ENCODE measurements at places on chromosomes 1 and 21. TPM values are rescaled to one million over a fixed set of nuclear protein-coding genes. Genes with fewer than 3 reads are reported as not detected.

DNA sequence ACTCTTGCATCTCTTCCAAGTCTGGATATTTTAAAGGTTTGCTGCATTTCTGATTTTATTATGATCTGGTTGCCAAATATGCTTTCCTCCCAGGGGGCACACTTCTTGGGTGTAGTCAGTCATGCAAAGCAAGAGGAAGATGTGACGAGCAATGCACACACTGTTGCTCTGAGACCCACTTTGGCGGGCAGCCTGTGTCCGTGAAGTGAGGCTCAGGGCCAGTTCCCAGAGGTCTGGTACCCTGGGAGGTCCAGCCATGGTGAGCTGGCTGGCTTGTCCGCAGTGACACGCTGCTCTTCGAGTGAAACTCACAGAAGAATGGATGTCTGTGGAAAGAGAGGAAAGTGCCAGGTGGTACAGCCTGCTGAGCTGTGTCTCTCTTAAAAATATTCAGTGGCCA is 52.8 kb upstream of the EDN2 start:
- DNase-seq = peak; percentile 28

DNA sequence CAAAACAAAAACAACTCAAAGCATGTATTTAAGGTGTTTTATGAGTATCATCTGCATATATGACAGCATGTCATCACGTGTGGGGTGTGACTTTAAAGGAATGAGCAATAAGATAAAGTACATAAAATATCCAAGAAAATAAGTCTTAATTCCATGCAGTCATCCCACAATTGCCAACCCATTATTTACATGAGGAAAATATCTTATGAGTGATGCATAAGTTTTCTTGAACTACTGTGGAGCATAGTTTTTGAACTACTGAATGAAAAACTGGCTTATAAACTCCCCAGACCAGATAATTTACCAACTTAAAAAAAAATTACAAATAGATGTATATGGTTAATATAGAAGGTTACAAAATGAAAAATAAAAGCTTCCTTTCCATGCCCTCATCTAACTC is 29.7 kb upstream of the MTMR11 start:
- no peak for DNase-seq

GRCh38 chr1:108082738-108083562 is 117.2 kb downstream of the SLC25A24 start:
- DNase-seq = no peak

GRCh38 chr1:206002871-206003801 is at the start of gene RAB7B:
TSS of gene RAB7B (minus strand) at chr1:206003395. CDS start at chr1:205994135, 9,260 bp downstream.
- DNase-seq = no peak

DNA sequence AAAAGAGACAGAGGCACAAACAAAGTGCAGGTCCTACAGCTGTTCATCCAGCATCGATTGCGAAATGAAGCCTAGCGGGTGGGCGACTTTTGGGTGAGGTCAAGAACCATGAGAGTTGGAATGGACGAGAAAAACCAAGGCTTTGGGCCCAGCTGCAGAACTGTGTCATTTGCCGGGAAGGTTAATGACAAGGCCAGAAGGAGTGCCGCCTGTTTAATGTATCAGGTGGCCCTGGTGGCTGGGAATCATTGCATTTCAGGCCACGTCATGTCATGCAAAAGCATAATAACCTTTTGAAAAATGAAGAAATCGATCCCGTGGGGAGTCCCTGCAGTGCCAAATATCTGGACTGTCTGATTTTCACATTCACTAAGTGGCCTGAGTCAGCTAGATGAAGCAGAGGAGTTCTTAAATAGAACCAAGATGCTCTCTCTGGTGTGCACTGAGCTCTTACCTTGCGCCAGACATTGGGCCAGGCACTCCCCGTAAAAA is 8.1 kb upstream of the RCC2 start:
- DNase-seq = no peak

- DNase-seq = no peak
Observed at GRCh38 chr21:32559006-32559610, 26.2 kb downstream of the TCP10L start.

DNA sequence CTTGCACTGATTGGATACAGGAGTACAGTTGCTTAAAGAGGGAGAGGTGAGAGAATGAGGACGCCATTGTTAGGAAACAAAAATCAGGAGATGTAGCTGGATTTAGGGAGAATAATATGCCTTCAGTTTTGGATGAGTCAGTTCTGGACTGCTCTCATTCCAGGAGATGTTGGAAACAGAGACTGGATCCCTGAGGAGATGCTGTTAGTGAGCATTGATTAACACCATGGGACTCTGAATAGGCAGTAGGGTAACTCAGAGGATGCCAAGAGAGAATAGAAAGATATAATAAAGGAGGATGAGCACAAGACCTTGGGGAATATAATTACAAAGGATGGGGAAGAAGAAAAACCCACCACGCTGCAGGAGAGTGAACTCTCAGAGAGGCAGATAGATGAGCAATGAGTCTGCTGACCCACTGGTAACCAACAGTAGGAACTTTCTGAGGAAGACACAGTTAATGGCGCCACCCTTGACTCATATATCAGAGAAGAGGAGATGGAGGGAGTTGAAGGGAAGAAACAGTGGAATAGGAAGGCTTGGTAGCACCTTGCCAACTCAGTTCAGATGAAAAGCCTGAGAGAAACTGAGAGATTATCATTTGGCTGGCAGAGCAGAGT is 10.5 kb downstream of the KCNJ15 start:
- no peak for DNase-seq

GRCh38 chr1:2606396-2606880 is 19.9 kb downstream of the PRXL2B start:
- no peak for DNase-seq

- no peak for DNase-seq
Observed at GRCh38 chr1:80825067-80825466, 975.7 kb upstream of the ADGRL2 start.

GRCh38 chr1:31779687-31780086 is 15.5 kb upstream of the ADGRB2 start:
- no peak for DNase-seq

GRCh38 chr1:18100491-18101063 is 7.0 kb upstream of the IGSF21 start:
- no peak for DNase-seq

Gene SLC35F3
- total RNA-seq = 0.25 TPM

Gene C1orf21
- 34.7 TPM for total RNA-seq

Gene RIMS3
- 13.0 TPM for total RNA-seq

Gene SH3D21
- total RNA-seq = 47.1 TPM

Gene ACBD6
- total RNA-seq = 75.2 TPM

Gene HSD3B2
- 0.32 TPM for total RNA-seq
